Uterus (tissue), 4 donors: ENCODE measurements at places on chromosomes 7 and 10. TPM values are rescaled to one million over a fixed set of nuclear protein-coding genes. Genes with fewer than 3 reads are reported as not detected.

EPHA1 gene
- 1.9 TPM for total RNA-seq

DNA sequence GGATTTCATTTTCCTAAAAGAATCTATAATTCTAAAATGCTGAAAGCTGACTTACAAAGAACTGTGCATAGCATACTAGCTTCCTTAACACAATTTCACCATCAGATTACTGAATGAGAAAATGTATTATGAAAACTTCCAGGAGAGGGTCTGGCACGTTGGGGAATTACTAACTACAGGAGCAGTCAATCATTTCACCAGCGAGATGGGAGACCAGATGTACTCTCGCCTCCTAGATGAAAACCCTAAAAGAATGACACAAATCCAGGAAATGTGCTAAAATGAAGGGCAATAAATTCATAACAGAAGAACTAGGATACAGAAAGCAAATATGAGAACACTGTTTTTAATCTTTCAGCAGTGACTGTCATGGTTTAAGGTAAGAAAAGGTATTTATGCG, 330.8 kb downstream of the ABCA13 start:
- H3K27ac ChIP-seq = no peak overlapping the region
- no peaks in the 10 kb centered on the region for H3K4me1 ChIP-seq
- H3K4me3 ChIP-seq = no peak overlapping the region
- no peaks in the 10 kb centered on the region for H3K36me3 ChIP-seq
- DNase-seq = no peak

CTAGE8 gene
- total RNA-seq = not detected

GRCh38 chr7:83856094-83856493, 207.2 kb upstream of the SEMA3E start:
- H3K4me1 ChIP-seq = no peaks in the 10 kb centered on the region
- no peaks in the 10 kb centered on the region for H3K27me3 ChIP-seq
- H3K27ac ChIP-seq = no peak overlapping the region

GRCh38 chr7:155316427-155317113, 18.9 kb downstream of the INSIG1 start:
- H3K27ac ChIP-seq = no peak overlapping the region
- H3K27me3 ChIP-seq = no peaks in the 10 kb centered on the region
- H3K4me3 ChIP-seq = no peak overlapping the region
- DNase-seq = no peak

CCDC3 gene
- 37.4 TPM for total RNA-seq

DNA sequence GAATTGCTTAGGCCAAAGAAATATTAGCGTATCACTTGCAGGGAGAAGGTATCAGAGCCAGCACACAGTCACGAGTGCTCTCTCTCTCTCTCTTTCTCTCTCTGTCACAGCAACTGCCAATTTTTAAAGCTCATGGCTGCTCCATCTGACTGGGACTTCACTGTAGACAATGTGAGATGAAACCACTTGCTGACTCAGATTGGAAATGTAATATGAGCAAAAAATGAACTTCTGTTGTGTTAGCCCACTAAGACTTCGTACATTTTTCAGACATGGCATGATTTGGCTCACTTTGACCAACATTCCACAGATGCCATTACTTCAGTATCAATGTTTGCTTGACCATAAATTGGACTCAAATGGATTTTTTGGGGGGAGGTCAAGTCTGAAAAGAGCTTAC, 68.1 kb downstream of the DGKB start:
- H3K4me1 ChIP-seq = no peaks in the 10 kb centered on the region
- no peak overlapping the region for H3K4me3 ChIP-seq
- no peaks in the 10 kb centered on the region for H3K36me3 ChIP-seq
- no peak overlapping the region for H3K27ac ChIP-seq
- H3K27me3 ChIP-seq = no peaks in the 10 kb centered on the region

DNA sequence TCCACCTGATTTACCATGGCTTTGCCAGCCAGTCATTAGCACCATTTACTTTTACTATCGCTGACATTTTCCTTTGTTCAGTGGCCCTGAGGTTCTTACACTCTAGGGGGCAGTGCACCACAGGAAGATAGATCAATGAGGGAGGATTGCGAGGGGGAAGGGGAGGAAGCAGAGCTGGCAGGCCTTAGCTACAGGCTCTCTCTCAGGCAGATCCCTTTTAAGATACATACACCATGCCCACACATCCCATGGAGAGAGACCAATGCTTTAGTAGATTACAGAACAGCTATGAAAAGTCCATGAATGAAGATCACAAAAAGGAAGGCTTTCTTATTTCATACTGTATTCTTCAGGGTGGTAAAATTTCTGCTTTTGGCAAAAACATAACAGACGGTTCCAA, 47.4 kb downstream of the DENND11 start:
- no peak overlapping the region for H3K27ac ChIP-seq
- H3K4me1 ChIP-seq = no peaks in the 10 kb centered on the region
- H3K36me3 ChIP-seq = no peaks in the 10 kb centered on the region

DNA sequence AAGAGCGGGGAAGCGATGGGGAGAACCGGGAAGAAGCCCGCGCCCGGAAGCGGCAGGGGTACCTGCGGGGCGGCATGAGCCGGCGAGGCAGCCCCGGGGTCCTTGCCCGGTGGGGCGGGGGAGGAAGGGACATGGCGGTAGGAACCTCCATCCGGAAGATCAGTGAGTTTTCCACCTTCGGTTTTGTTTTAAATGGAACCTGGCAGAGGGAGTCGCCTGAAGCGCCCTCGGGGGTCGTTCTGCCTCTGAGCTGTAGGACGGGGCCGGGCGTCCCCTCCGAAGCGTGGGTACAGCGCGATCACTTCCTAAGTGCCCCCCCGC, 471 bp downstream of the PFKP start:
- no peak for DNase-seq
- peaks cover 6% of the 10 kb centered on the region for H3K4me1 ChIP-seq
- no peaks in the 10 kb centered on the region for H3K27me3 ChIP-seq
- no peaks in the 10 kb centered on the region for H3K36me3 ChIP-seq
- H3K27ac ChIP-seq = peak overlapping the region; percentile 70

DNA sequence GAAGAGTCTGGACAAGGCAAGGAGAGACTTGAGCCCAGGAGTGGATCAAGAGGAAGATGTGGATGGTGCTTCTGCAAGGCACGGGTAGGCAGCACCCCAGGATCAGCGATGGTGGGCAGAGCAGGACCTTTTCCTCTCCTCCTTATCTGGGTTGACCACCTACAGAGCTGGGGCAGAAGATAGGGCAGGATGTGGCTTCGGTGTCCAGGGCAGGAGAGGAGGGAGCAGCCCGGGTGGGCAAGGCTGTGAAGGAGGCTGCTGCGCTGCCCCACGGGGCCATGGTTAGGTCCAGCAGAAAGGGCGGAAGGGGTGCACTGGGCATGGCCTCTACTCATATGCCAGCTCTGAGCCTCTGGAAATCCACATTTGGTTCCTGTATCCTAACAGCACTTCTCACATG, 20.0 kb upstream of the PARP12 start:
- H3K4me3 ChIP-seq = no peak overlapping the region
- no peaks in the 10 kb centered on the region for H3K4me1 ChIP-seq
- no peak overlapping the region for H3K27ac ChIP-seq
- DNase-seq = no peak
- H3K27me3 ChIP-seq = no peaks in the 10 kb centered on the region

ZNF736 gene
- total RNA-seq = 43.2 TPM

GRCh38 chr10:123527151-123527550, 139.0 kb upstream of the GPR26 start:
- DNase-seq = no peak
- no peaks in the 10 kb centered on the region for H3K4me1 ChIP-seq
- no peak overlapping the region for H3K27ac ChIP-seq

PON1 gene
- total RNA-seq = not detected

GRCh38 chr7:1455241-1455939, 3.9 kb downstream of the MICALL2 start:
- no peak overlapping the region for H3K4me3 ChIP-seq
- no peaks in the 10 kb centered on the region for H3K27me3 ChIP-seq
- H3K4me1 ChIP-seq = peaks cover 7% of the 10 kb centered on the region
- H3K27ac ChIP-seq = no peak overlapping the region
- no peak for DNase-seq
- H3K36me3 ChIP-seq = no peaks in the 10 kb centered on the region

AZGP1 gene
- not detected for total RNA-seq

DNA sequence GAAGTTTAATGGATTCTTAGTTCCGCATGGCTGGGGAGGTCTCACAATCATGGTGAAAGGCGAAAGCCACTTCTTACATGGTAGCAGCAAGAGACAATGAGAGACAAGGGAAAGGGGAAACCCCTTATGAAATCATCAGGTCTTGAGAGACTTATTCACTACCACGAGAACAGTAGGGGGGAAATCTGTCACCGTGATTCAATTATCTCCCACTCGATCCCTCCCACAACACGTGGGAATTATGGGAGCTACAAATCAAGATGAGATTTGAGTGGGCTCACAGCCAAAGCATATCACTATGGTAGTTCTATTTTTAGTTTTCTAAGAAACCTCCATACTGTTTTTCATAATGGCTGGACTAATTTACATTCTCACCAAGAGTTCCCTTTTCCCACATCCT, 36.7 kb downstream of the SPAM1 start:
- DNase-seq = no peak
- H3K4me3 ChIP-seq = no peak overlapping the region
- H3K36me3 ChIP-seq = no peaks in the 10 kb centered on the region
- no peaks in the 10 kb centered on the region for H3K4me1 ChIP-seq
- no peak overlapping the region for H3K27ac ChIP-seq
- H3K27me3 ChIP-seq = no peaks in the 10 kb centered on the region

LRWD1 gene
- 16.7 TPM for total RNA-seq

GRCh38 chr7:94912085-94912484, 4.7 kb downstream of the PPP1R9A start:
- H3K4me3 ChIP-seq = no peak overlapping the region
- H3K4me1 ChIP-seq = no peaks in the 10 kb centered on the region
- no peaks in the 10 kb centered on the region for H3K27me3 ChIP-seq

SNX13 gene
- 115 TPM for total RNA-seq

- H3K36me3 ChIP-seq = no peaks in the 10 kb centered on the region
- H3K4me1 ChIP-seq = no peaks in the 10 kb centered on the region
- DNase-seq = no peak
- peak overlapping the region; percentile 31 for H3K27ac ChIP-seq
- H3K4me3 ChIP-seq = no peak overlapping the region
These were observed 42.6 kb downstream of the ZNF503 start for GRCh38 chr10:75358835-75359421.

DNA sequence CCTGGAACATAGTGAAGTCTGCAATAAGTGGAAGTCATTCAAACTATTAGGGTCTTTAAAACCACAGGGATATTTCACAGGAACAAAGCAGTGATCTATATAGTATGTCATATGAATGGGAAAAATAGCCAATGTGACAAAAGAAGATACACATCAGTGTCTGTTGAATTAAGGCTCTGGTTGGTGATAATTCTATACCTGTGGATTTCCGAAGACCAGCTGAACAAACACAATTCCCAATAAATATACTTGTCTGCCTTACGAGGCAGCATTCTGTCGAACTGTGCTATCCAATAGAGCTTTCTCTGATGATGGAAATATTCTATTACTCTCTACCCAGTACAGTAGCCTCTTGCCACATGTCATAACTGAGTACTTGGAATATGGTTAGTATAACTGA, 55.9 kb upstream of the CAV2 start:
- H3K36me3 ChIP-seq = no peaks in the 10 kb centered on the region
- H3K4me3 ChIP-seq = no peak overlapping the region

TAF3 gene
- total RNA-seq = 2.9 TPM

DNA sequence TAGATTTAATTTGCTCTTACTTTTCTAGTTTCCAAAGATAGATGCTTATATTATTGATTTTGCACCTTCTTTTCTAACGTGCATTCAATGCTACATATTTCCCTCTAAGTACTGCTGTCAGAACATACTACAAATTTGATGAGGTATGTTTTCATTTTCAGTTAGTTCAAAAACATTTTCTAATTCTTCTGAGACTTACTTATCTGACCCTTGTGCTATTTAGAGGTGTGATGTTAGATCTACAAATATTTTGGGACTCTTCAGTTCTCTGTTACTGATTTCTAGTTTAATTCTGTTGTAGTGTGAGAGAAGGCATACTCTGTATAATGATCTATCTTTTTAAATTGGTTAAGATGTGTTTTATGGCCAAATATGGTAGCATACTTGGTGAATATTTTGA, 97.8 kb upstream of the TMEM168 start:
- H3K4me3 ChIP-seq = no peak overlapping the region
- H3K4me1 ChIP-seq = no peaks in the 10 kb centered on the region
- no peak overlapping the region for H3K27ac ChIP-seq

- no peak overlapping the region for H3K4me3 ChIP-seq
- DNase-seq = no peak
- no peaks in the 10 kb centered on the region for H3K36me3 ChIP-seq
- no peaks in the 10 kb centered on the region for H3K4me1 ChIP-seq
- H3K27me3 ChIP-seq = no peaks in the 10 kb centered on the region
These were observed 585.1 kb downstream of the GATA3 start for GRCh38 chr10:8639486-8640185.

GRCh38 chr10:89348481-89348880, 20.7 kb downstream of the IFIT3 start:
- H3K36me3 ChIP-seq = no peaks in the 10 kb centered on the region
- H3K4me1 ChIP-seq = peaks cover 21% of the 10 kb centered on the region
- H3K4me3 ChIP-seq = no peak overlapping the region
- H3K27ac ChIP-seq = no peak overlapping the region

CUZD1 gene
- 1.3 TPM for total RNA-seq

KIAA1217 gene
- 19.4 TPM for total RNA-seq

DNA sequence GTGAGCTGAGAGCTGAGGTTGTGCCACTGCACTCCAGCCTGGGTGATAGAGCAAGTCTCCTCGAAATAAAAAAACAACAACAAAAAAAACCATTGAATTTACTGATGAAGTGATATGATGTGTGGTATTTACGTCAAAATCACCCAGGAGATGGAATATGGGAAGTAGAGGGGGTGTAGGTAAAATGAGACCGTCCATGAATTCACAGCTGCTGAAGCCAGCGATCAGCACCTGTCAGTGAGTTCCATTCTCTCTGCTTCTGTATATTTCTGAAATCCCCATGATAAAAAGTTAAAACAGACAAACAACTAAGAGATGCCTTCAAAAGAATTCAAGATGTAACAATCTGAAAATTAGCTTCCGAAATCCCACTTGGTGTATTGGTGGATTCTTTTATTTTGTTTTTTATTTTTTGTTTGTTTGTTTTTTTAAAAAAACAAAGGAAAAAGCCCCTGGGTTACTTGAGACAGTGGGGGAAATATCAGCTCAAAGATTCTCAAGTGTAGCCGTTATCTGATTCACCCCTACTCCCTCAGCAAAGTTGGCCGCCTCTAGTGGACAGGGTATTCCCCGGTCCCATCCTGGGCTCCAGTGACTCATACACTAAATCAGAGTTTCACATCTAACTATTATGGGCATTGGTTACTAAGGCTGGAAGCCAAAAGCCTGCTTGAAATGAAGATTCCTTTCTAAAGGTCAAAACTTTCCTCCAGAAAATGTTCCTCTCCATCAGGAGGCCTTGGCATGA, 76.4 kb downstream of the MAP3K8 start:
- H3K4me3 ChIP-seq = no peak overlapping the region
- no peaks in the 10 kb centered on the region for H3K4me1 ChIP-seq
- H3K36me3 ChIP-seq = no peaks in the 10 kb centered on the region
- no peaks in the 10 kb centered on the region for H3K27me3 ChIP-seq

GRCh38 chr7:78435355-78435754, 636.8 kb downstream of the PHTF2 start:
- no peaks in the 10 kb centered on the region for H3K27me3 ChIP-seq
- no peaks in the 10 kb centered on the region for H3K4me1 ChIP-seq
- no peak overlapping the region for H3K27ac ChIP-seq
- DNase-seq = no peak

ADRB1 gene
- not detected for total RNA-seq
